ENCODE measurements at places on chromosomes 7 and 10.

GRCh38 chr10:58950618-58951017 is 225.8 kb upstream of the PHYHIPL start:
- no peak for DNase-seq

- no peak for DNase-seq
Measured at GRCh38 chr7:101671371-101672356, 42.6 kb upstream of the MYL10 start.

DNA sequence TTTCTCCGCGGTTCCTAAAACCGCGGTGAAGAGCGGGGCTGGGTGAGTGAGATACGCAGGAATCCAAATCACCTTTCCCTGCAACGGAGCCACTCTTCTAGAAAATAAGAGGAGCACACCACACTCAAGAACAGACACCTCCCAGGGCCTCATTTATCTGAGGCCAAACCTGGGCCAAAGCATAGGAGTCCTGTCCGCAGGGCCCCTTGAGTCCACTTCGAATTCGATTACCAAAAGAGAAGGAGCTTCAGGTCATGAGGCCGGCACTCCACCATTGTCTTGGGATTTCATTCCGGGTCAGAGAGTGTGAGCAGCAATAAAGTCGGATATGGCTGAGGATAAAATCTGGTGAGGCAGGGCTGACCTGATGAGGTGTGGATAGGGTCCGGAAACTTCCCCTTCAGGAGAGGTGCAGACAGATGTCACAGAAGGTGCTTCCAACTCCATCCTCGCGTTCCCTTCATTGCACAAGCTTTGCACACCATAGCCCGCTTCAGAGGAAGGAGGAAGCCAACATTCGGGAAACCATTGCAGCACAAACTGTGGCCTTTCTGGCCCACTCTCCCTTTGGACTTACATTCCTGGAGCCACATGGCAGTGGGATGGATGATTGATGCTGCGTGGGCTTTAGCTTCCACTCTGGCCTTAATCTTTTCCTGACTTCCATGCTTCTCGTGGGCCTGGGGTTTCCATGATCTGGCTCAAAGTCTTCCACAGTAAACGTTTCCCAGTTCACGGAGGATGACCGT is 27.2 kb upstream of the ZNF273 start:
- DNase-seq, result no peak

- DNase-seq, result no peak
Measured at GRCh38 chr7:151808400-151809145, 68.3 kb downstream of the PRKAG2 start.

- DNase-seq, result no peak
Measured at GRCh38 chr10:108840944-108841343, 1082.4 kb downstream of the XPNPEP1 start.
